ENCODE measurements at places on chromosomes 1 and 21.

- DNase-seq: no peak
These were observed 6.2 kb upstream of the FAM76A start for GRCh38 chr1:27719286-27720251.

- DNase-seq: no peak
These were observed 89.0 kb upstream of the PPM1J start for GRCh38 chr1:112803906-112804762.

- DNase-seq: no peak
These were observed 883 bp upstream of the EVA1B start for GRCh38 chr1:36324353-36324703.

- DNase-seq: no peak
These were observed 31.2 kb upstream of the LAPTM5 start for GRCh38 chr1:30788580-30789387.

- no peak for DNase-seq
These were observed 929 bp downstream of the CTSE start for GRCh38 chr1:206022766-206023165.

DNA sequence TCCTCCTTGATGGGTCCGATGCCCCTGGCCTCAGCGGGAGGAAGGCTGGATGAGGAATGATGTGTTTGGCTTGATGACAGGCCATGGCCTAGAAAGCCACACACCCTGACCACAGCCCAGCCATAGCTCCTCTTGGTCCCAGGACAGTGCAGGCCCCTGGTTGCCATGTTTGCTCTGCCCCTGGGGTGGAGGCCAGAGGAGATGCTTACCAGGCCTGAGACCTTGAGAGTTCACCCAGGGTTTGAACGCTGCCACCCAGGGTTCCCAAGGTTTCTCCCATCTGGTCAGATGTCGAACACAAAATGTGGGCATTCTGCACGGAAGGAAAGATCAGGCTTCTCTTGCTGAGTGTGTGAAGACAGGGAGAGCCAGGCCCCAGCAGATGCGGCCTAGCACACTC is 2.6 kb downstream of the C1orf226 start:
- no peak for DNase-seq

- DNase-seq: no peak
These were observed 5.9 kb downstream of the TRAPPC3 start for GRCh38 chr1:36143424-36143823.

DNA sequence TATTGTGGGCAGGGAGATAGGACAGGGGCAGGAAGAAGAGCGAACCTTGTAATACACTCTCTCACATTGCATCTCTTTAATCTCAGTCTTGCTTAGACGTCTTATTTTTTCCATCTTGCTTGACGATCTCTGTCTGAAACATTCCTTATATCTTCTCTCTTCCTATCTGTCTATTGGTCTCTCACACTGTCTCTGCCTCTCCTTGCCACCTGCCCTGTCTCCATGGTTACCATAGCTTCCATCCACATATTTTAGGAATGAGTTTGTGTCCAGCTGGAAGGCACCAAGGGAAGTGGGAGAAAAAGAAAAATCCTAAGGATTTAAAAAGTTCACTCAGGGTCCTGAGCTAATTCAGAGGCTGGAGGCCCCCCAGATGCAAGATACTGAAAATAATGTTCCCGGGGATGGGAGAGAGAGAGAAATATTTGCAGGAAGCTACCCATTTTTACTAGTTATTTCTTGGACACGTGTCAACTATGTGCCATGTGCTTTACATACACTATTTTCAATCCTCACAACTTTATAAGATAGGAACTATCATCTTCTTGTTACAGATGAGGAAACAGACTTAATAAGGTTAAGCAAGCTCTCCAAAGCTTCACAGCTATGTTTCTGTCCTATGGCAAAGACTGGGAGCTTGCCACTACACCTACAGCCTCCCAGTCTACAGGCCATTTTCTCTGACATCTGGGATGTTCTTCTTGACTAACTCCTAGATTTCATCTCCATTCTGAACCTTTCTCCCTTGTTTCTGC is 933 bp downstream of the ANKRD34A start:
- no peak for DNase-seq

DNA sequence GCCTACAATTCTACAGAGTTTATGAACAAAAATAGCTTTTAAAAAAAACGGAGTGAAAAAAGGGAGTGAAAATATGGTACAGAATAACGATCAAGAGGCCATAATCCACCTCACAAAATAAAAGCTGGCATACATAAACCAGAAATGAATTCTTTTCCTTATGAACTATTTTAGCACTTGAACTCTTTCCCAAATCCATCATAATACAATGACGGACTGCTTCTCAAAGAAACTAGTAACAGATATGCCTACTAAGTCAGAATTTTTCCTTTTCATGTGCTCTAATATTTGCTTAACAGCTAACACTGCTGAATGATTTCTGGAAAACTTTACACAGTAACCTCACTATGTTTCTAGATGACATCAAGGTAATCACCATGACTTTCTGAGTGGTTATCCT is 144.0 kb downstream of the EIF4G3 start:
- DNase-seq: no peak

GRCh38 chr1:54571803-54572541 is 23.9 kb downstream of the ACOT11 start:
- no peak for DNase-seq

DNA sequence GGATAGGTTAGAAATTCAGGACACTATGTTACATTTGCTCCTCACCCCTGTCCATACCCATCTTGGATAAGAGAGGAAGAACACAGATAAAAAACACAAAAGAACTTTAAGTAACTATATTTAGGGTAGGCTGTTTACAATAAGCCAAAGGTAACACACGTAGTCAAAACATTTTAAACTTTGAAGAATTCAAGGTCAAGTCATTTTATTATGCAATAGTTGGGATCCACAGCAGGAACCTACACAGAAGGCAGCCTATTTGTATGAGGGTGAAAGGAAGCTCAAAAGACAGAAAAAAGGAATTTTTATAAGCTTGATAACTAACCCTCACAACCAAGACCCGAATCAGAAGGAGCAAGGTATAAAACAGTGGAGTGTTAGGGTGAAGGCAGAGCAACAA is 89.6 kb downstream of the ZSWIM5 start:
- DNase-seq: no peak

DNA sequence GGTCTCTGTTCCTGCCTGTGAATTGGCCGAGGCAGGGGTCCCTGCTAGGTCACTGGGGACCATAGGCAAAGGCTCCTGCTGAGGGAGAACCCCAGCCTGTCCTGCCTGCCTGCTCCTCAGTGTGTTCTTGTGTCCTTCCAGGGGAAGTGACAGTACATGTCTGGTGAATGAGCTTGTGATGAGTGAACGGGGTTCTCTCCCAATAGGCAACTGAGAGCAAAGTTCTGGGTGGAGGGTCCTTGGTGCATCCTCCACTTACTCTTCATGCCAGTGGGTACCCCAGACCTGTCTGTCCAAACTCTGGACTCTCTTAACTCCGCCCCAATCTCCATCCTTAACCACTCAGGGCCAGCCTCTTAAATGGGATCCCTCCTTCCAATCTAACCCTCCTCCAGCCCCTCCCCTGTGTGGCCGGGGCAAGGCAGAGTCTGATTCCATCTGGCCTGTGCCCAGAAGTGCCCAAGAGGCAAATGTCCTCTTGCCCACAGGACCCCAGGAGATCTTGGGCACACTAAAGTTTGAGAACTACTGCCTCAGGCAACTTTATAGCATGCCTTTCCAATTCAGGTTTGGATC is 2.0 kb downstream of the XKR8 start:
- no peak for DNase-seq

DNA sequence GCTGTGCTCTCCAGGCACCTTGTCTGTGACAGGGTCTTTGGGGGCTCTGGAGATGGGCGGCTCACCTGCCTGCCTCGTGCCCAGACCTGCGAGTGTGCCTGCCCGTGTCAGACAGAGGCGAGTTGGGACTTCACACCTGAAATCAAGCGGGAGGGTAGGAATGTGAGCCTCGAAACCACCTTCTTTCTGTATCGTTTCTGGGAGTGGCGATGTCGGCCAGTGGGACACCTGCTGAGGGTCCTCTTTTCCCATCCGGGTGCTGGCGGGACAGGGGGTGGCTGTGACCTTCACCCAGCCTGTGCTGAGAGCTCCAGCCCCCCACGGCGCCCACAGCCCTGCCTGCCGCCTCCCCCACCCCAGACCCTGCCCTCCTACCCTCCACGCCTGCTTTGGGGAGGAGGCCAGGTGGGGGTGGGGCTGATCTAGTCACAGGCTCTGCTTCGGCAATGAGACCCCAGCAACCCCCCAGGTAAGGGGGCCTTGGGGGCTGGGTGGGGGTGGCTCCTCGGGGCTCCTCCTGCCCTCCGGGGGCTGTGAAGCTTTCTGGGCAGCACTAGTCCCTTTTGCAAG is 15.6 kb upstream of the FAAP20 start:
- DNase-seq: no peak

GRCh38 chr1:228863776-228864175 is 128.5 kb downstream of the RHOU start:
- DNase-seq: no peak

DNA sequence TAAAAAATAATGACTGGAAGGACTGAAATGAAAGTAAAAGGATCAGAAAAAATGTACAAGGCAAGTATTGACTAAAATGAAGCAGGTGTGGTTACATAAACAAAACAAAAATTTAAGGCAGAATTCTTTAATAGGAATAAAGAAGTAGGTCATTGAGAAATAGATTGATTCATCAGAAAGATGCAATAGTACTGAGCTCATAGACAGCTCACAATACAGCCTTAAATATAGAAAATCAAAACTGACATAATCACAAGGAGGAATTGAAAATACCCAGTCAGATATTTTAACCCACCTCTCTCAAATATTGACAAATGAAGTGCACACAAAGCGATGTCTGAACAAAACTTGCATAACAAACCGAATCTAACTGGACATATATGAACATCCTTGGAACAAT is 366.8 kb upstream of the DPYD start:
- no peak for DNase-seq

GRCh38 chr1:106502659-106503058 is 553.8 kb upstream of the PRMT6 start:
- DNase-seq: no peak

- no peak for DNase-seq
These were observed 36.7 kb upstream of the WLS start for GRCh38 chr1:68268896-68269483.

- no peak for DNase-seq
These were observed 17.8 kb downstream of the KIF2C start for GRCh38 chr1:44757420-44757819.

GRCh38 chr1:180486092-180486491 is 16.3 kb downstream of the ACBD6 start:
- no peak for DNase-seq

DNA sequence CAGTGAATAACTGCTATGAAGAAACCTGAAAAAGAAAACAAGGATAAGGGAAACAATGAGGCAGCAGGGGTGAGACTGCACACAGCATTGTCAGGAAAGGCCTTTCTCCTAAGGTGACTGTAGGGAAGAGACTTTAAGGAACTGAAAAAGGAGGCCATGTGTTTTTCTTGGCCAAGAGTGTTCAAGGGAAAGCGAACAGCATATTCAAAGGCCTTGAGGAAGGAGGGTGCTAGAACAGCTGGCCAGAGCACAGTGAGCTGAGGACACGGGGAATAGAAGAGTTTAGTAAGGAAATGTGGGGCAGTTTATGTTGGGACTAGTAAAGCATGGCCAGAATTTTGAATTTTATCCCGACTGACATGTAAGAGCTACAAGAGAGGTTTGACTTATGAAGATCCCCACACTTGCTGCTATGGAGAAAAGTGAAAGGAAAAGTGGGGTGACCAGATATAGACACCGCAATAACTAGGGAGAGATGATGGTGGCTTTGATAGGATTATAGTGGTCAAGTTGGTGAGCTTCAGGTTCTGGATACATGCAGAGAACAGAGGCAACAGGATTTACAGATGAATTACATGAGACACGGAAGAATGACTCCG is 1.4 kb downstream of the RWDD2B start:
- DNase-seq: no peak

- no peak for DNase-seq
These were observed 115.1 kb downstream of the NBPF12 start for GRCh38 chr1:147053269-147053668.

GRCh38 chr1:41419584-41420295 is 58.5 kb downstream of the FOXO6 start:
- no peak for DNase-seq

GRCh38 chr1:188089015-188089414 is 1260.3 kb downstream of the PLA2G4A start:
- no peak for DNase-seq

- no peak for DNase-seq
These were observed 10.3 kb downstream of the CPLANE2 start for GRCh38 chr1:16226490-16227179.

GRCh38 chr1:65042467-65042866 is 76.1 kb upstream of the JAK1 start:
- no peak for DNase-seq

- no peak for DNase-seq
These were observed 18.3 kb downstream of the EDN2 start for GRCh38 chr1:41466146-41466545.

DNA sequence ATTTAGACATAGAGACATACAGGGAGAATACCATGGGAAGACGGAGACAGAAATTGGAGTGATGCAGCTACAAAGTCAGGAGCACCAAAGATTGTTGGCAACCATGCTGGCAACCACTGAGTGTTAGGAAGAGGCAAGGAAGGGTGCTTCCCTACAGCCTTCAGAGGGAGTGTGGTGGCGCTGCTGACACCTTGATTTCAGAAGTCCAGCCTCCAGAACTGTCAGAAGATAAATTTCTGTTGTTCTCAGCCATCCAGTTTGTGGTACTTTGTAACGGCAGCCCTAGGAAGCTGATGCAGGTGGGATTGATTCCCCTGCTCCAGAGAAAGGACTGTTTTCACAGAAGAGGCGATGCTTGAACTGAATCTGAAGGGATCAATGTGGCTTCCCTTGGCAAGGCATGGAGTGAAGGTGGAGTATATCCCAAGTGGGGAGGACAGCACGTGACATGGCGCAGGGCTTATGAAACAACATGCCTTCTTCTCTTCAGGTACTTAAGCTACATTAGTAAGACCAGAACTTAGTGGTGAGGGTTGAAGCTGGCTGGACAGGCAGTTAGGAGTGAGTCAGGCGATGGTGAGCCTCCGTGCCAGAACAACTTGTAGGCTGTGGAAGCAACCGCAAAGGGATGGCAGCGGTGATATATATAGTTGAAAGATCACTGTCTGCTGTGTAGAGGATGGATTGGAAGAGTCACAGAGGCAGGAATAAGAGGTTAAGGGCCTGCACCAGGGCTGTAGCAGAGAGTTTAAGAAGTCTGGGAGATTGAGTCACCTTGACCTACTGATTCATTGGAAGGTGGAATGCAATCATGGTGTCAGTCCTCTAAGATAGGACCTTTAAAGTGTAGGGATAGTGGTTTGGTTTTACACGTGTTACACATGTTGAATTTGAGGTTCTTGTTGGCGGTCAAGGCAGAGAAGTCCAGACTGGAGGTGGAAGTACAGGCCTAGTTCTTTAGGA is 2.1 kb downstream of the LEPR start:
- DNase-seq: no peak

GRCh38 chr21:16113052-16113715 is 383.4 kb downstream of the USP25 start:
- no peak for DNase-seq

GRCh38 chr1:108055387-108055786 is 90.4 kb upstream of the VAV3 start:
- no peak for DNase-seq

- no peak for DNase-seq
These were observed 103.3 kb downstream of the WDR3 start for GRCh38 chr1:118032883-118033282.

GRCh38 chr1:39976732-39977131 is 21.8 kb downstream of the MFSD2A start:
- no peak for DNase-seq
